ENCODE measurements at places on chromosomes 7 and 10.
A peak's percentile ranks its signal among the peaks of the same experiment; 100 is the strongest.

DNA sequence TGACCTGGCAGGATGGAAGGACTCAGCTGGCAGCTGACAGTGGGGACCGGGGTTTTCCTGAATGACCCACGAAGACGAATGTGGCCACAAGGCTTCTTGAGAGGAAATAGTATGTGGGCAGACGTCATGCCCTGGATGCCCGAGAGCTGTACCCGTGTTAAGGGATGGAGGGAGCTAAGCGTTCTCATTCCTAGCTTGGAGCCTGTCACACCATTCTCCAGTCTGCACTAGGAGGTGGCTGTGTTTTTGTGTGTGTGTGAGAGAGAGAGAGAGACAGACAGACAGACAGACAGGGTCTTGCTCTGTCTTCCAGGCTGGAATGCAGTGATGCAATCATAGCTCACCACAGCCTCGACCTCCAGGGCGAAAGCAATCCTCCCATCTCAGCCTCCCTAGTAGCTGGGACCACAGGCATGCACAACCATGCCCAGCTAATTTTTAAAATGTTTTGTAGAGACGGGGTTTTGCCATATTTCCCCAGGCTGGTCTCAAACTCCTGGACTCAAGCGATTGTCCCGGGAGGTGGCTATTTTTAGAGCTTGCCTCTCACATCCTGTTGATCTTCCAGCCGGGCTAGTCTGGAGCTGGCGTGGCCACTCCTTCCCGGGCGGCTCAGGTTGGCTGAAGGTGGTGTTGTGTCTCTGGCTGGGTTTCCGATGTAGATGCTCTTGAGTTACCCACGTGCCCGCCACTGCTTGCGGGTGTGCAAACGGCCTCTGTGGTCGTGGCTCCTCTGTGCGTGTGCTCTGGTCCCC lies 2.1 kb downstream of the AMZ1 start:
- no peak for DNase-seq

GRCh38 chr10:31926160-31926559 lies 2.5 kb downstream of the ARHGAP12 start:
- no peak for DNase-seq

GRCh38 chr10:108327706-108328105 lies 1163.2 kb upstream of the SORCS1 start:
- DNase-seq, result no peak

DNA sequence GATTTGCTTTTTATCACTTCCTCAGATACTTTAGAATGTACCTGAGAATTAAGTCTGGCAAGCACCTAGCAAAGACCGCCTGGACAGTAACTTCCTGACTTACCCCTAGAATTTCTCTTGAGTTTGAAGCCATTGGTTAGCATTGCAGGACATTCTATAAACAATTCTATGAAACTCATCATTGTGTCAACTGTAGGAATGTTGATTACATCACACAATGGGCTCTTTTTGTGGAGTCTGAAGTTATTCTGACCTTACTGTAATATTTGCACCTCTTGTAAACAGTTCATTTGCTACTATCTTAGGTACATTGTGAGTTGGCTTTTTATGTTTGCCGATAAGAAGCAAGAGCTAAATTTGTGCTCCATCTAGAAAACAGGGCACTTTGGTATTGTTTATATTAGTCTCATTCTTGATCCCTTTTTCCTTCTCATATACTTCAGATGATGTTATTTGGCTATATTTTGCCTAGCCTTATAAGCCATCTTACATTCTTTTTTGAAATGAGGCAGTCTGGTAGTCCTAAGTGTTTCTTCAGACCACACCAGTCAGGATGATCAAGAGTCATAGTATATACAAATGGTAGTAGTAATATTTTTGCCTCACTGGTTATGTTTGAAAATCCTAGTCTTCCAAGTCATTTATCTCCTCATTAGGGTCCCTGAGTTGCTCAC lies 52.4 kb downstream of the CASD1 start:
- DNase-seq, result no peak

GRCh38 chr10:35027567-35027966 lies 62.6 kb downstream of the CUL2 start:
- peak; percentile 21 for DNase-seq
